ENCODE measurements at places on chromosomes 3 and 15.
A peak's percentile ranks its signal among the peaks of the same experiment; 100 is the strongest.

- no peak for DNase-seq
Observed at GRCh38 chr3:123324880-123325765, 123.4 kb downstream of the SEC22A start.

- DNase-seq, result no peak
Observed at GRCh38 chr3:31476209-31476608, 56.5 kb upstream of the STT3B start.

GRCh38 chr3:126737527-126737926, 33.5 kb downstream of the CHCHD6 start:
- no peak for DNase-seq

DNA sequence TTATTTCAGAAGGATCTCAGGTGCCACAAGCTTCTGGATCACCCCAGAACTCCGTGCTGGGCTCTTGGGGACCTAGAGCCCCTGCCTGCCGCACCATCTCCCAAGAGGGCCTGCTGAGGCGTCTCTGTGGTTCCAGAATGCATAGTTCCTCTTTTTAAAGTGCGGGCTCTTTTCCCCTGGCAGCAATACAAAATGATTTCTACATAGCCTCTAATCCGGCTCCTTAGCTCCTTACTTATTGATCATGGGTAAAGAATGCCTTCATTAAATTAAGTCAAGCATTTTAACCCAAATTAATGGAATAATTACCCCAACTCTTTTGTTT, 121.9 kb downstream of the ATP10A start:
- DNase-seq, result peak; percentile 6

DNA sequence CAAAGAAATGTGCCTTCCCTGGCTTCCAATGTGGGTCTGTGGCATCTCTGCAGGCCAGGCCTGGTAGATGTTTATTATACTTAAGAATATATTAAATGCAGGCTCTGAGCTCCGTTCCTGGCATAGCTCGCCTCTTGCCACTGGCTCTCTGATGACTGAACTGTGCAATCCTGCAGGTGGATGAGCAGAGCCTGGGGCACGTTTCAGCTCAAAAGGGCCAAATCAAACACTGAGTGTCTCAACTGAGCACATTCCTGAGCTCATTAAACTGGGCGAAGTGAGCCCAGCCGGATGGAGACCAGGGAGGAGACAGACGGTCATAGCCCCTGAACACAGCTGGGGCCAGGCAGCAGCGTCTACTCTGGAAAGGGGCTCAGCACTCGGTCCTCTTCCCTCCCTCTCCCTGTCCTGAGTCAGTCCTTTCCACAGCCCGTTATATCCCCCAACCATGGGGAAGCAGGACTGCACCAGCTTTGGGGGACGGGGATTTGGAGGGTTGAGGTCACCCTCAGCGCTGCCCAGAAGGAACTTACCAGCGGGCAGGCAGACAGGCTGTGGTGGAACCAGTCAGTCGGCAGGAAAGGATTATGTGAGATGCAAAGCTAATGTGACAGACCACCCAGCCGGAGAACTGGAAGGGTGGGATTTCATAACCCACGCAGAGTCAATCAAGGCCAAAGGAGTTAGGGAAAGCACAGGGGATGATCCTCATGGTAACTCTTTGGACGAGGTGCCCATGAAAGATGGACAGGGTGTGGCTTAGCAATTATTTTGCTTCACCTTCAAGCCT, 77.4 kb upstream of the ANKRD34C start:
- no peak for DNase-seq

DNA sequence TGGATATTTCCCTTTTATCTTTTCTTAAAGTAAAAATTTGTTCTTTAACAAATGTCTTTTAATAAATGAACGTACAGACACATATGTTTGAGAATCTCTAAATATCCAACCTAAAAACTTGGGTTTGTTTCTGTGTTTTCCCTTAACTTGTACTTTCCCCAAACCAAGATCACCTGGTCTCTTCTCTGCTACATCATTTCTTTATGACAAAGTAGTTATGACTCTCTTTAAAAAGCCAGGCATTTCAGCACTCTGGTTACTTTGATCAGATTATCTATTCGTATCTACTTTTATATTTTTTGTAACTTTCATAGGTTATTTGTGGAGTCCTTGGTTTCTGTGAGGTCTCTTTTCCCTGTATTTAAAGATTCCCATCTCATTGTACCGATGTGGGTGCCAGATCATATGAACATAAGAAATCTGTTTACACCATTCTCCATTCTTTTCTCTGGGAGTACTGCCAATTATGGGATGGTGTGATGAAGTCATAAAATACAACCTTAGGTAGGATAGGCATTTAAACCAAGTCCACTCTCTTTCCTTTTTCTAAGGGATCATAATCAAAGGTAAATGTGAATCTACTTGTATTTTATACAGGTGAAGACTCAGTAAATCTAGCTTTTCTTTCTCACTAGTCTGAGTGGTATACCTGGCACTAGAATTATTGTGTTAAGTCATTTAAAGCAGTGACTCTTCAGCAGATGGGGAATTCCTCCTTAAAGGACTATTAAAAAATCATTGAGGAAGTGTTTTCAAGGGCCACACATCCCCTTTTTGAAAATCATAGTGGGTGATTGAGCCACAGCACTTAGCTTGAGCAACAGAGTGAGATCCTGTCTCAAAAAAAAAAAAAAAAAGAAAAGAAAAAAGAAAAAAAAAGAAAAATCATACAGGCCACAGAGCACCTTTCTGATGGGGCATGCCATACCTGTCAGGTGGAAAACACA, 12.4 kb upstream of the NFKBIZ start:
- DNase-seq, result peak; percentile 84

DNA sequence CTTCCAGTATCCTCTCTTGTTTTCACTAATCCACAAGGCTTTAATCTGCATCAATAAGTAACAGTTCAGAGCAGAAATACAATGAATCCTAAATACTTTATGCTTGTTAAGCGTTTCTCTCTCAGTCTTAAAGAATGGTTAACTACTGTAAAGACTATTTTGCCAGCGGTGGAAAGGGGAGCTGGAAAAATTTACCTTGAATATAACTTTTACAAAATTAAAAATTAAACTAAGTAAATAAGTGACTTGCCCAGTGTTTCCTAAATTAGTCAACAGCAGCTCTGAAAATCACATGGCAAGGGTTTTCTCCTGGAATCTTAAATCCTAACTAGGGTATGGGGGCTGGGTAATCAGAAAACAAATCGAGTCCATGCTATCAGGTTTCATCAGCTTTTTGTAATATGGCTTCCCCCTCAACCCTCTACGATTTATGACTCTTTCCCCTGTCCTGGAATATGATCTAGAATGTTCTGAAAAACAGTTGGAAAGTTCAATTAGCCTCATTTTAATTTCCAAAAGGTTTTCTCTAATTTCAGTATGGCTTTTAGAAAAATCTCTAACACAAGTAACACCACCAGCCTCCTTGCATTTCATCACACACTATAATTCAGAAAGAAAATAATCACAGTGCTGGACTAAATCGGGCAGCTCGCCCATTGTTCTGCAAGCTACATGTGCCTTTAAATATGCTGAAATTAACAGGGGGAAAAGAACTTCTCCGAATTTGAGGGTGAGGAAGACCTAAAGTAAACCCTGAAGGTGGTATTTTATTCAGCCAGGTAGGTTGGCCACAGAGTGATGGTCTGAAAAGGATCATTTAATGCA, 133.5 kb downstream of the ADAMTS9 start:
- DNase-seq, result no peak

GRCh38 chr3:48558493-48559134, 2.0 kb upstream of the PFKFB4 start:
- DNase-seq, result peak; percentile 80

- no peak for DNase-seq
Observed at GRCh38 chr3:169509359-169509758, 154.2 kb downstream of the MECOM start.

DNA sequence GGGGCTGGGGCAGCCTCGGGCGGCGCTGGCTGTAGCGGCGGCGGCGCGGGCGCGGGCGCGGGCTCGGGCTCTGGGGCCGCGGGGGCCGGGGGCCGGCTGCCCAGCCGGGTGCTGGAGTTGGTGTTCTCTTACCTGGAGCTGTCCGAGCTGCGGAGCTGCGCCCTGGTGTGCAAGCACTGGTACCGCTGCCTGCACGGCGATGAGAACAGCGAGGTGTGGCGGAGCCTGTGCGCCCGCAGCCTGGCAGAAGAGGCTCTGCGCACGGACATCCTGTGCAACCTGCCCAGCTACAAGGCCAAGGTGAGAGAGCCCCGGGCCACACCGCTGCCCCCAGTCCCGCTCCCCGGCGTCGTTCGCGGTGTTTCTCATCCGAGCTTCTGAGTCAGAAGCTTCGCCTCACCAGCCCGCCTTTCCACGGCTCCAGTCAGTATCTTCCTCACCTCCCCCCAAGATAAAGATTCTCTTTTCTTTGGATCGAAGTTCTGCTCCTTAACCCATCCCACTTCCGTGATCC, 600 bp downstream of the FBXO45 start:
- DNase-seq, result peak; percentile 21

DNA sequence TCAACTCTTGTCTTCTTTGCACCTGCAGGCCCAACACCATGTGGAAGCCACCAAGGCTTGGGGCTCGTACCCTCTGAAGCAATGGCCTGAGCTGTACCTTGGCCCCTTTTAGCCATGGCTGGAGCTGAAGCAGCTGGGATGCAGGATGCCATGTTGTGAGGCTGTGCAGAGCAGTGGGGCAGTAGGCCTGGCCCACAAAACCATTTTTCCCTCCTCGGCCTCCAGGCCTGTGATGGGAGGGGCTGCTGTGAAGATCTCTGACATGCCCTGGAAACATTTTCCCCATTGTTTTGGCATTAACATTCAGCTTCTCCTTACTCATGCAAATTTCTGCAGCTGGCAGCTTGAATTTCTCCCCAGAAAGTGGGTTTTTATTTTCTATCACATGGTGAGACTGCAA, 58.5 kb downstream of the DPH6 start:
- no peak for DNase-seq

DNA sequence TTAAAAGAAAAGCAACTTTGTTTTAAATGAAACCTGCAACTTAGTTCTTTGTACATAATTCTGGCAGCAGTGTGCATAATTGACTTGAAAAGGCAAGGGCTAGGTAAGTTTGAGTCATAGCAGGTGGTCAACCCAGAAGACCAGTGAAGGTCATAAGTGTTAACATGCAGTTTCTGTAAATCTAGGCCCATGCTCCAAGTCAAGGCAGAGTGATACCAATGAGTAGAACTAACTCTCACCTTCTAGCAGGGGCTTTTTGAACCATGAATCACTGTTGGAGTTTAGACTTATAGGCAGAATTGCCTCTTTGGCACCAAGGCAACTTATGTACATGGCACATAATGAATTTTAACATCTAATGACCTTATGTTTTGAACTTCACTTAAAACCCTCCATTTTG, 29.5 kb upstream of the IL20RB start:
- no peak for DNase-seq

DNA sequence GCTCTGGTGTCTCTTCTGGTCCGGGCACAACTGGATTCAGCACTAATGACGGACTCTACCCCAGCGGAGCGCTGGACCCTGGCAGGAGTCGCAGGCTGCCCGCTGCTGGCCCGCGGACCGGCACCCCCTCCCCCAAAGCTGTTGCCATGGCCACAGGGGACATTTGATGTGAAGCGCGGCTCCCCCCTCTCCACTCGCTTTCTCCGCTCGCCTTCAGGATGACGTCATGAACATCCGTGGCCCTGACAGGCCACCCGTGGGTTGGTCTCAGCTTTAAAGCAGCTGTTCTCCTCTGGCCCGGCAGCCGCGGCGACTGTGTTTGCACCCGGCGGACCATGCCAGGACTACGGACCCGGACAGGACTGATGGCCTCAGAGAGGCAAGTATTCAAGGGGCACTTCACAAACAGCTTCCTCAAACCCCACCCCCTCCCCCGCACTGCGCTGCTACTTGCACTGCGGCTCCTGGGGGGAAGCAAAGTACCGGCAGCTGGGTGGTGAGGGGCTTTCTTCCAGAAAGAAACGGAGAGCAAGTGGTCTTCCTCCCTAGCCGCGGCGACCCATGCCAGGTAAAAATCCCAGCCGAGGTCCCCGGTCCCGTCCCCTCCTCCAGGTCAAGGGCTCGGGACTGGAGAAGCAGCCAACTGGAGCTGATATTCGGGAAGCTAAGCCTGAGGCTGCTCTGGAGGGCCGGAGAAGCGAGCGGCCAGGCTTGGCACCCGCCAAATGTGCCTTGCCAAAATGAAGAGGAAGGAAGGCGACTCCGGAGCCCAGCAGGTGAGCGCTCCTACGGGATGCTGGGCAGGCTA, 16.6 kb upstream of the AEN start:
- DNase-seq, result no peak

DNA sequence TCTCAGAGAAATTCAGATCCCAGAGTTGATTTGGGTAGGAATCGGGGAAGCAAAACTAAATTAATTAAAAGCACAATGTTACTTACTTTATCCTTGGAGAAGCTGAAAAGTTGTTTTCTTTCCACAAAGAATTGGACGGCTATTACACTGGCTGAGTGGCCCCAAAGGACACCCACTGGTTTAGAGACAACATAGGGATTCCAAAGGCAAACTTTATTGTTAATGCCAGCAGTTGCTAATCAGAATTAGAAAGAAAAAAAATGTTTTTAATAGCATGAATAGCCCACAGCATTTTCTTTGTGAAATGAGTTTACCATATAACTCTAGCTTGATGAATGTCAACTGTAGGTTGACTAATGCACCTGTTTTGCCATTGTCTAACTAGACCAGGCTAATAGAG, 51.7 kb downstream of the WDR49 start:
- DNase-seq, result no peak

- DNase-seq, result no peak
Observed at GRCh38 chr3:45008117-45008516, 18.0 kb upstream of the CLEC3B start.

GRCh38 chr3:194167480-194168282, 31.7 kb downstream of the HES1 start:
- no peak for DNase-seq

GRCh38 chr15:51053571-51053970, 41.1 kb downstream of the TNFAIP8L3 start:
- no peak for DNase-seq

DNA sequence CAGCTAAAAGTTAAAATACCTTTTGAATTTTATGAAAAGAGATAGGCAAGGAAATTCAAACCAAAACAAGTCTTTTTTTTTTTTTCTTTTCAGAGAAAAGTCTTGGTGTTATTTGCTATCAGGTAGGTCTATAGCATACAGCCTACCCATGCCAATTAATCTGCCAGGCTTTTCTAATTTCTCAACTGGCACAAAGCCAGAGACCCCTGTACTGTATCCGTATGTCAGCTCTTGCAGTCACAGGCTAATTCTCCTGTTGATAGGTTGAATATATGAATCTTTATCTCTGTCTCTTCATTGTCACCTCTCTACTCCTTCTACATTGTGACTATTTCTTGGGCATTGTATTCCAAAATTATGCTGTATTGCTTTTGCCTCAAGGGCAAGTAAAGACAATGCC, 133.4 kb downstream of the IL5RA start:
- DNase-seq, result no peak

GRCh38 chr3:144822671-144823070, 851.0 kb downstream of the DIPK2A start:
- no peak for DNase-seq

GRCh38 chr3:94314218-94314883, 251.5 kb downstream of the NSUN3 start:
- DNase-seq, result no peak

- no peak for DNase-seq
Observed at GRCh38 chr3:114406286-114406685, 112.5 kb downstream of the TIGIT start.

GRCh38 chr3:186286114-186286513, 75.9 kb downstream of the DGKG start:
- DNase-seq, result no peak

- no peak for DNase-seq
Observed at GRCh38 chr3:28186748-28187147, 54.7 kb upstream of the CMC1 start.

All from AML-193 (cell line).